GM03348 (cell line): ENCODE measurements at places on chromosomes 13 and 19.

- peak; percentile 60 for DNase-seq
These were observed 254.7 kb upstream of the SGCG start for GRCh38 chr13:22925881-22926747.

- DNase-seq, result no peak
These were observed 21.9 kb downstream of the AP3D1 start for GRCh38 chr19:2129486-2129885.

GRCh38 chr19:48391100-48392005 lies at the start of gene KDELR1:
Gene KDELR1 (minus strand): TSS chr19:48391551. CDS start chr19:48391358, 193 bp downstream.
- DNase-seq, result peak; percentile 97

GRCh38 chr19:4443966-4444764 lies 13.4 kb downstream of the UBXN6 start:
- DNase-seq, result no peak

- DNase-seq, result no peak
These were observed 152.8 kb downstream of the LHFPL6 start for GRCh38 chr13:39450176-39450575.

GRCh38 chr19:11738746-11739620 lies at the start of gene ZNF823:
Gene ZNF823 (minus strand): TSS chr19:11738946. CDS start chr19:11738819, 127 bp downstream.
- peak; percentile 97 for DNase-seq
